ENCODE measurements at places on chromosomes 7 and 10.

GRCh38 chr7:68544851-68545250, 1053.4 kb upstream of the AUTS2 start:
- no peak for DNase-seq

- DNase-seq, result no peak
Observed at GRCh38 chr7:134548877-134549276, at the start of gene AKR1B15. TSS of gene AKR1B15 (plus strand) at chr7:134549110. CDS start at chr7:134564620, 15,510 bp downstream.

GRCh38 chr7:80957226-80957777, 38.5 kb upstream of the SEMA3C start:
- no peak for DNase-seq

- no peak for DNase-seq
Observed at GRCh38 chr7:28480595-28480994, 68.3 kb downstream of the CREB5 start.

DNA sequence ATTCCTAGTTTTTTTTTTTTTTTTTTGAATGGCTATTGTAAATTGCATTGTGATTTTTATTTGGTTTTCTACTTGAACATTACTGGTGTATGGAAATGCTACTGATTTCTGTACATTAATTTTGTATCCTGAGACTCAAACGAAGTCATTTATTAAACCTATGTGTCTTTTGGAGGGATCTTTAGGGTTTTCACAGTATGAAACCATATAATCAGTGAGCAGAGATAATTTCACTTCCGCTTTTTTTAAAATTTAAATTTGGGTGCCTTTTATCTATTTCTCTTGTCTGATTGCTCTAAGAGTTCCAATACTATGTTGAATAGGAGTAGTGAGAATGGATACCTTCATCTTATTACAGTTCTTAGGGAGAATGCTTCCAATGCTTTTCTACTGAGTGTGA, 102.7 kb downstream of the ZWINT start:
- no peak for DNase-seq

- no peak for DNase-seq
Observed at GRCh38 chr10:115883372-115883771, 389.6 kb downstream of the GFRA1 start.

DNA sequence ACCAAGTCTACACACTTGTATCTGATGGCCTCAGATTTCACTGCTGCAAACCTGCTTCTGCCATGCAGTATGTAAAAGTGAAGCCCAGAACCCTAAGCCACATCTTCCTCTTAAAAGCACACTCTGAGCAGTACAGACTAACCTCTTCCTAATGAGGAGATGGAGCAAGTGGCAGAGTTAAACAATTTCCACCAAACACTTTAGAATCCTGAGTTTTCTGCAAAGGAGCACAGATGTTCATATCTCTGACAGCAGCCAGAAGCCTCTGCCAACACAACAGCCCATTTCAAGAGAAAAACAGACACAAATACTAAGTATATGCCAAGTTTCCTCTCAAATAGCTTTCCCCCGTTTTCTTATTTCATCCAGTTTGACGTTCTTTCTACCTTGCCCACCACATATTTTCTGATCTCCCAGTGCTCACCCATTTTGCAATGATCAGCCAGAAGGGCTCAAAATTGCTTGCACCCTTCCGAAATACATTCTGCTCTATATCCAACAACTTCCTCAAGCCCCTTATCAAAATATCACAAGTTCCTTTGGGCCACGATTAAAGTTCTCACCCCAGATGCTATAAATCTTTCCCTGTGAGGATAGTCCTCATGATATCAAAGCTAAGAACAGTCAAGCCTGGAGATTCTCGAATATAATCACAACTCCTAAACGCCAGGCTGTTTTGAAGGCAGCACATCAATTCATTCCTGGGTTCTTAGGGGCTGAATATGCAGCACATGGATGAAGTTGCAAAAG, 27.5 kb downstream of the ELMO1 start:
- DNase-seq, result no peak

DNA sequence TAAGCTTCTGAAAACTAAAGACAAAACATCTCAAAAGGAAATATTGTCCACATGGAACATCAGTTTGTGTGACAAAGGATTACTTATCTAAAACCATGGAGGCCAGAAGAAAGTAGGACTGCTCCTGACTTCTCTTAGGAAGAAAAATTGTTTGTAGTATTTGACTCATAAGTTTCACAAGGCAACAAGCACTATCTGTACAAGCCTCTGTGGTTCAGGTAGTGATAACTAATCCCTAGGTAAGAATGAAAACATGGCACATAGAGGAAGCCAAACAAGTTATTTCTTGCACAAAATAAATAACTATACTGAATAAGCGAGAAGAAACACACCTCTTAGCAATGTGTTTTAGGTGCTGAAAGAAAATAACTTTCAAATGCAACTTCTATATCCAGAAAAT, 30.3 kb downstream of the TFPI2 start:
- no peak for DNase-seq

DNA sequence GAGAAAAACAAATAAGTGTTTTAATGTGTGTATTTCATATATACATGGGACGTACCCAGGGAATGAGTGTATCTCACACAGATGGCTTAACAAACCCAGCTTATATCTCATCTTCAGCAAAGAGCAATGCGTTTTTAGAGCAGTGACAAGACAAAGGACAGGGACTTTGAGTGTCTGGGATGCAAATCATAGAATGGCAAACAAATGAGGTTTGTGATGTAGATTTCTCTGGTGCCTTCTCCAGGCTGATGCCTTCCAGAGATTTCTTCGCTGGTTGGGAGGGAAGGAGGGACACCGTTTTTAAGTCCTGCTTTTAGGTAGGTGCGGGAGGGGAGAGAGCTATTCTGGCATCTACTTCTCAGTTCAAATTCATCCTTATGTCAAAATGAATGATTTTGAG, 16.6 kb downstream of the LANCL2 start:
- no peak for DNase-seq

GRCh38 chr7:42233171-42233570, 3.8 kb downstream of the GLI3 start:
- no peak for DNase-seq

GRCh38 chr10:92238586-92239098, 52.2 kb downstream of the CPEB3 start:
- DNase-seq, result no peak

GRCh38 chr10:18601321-18601720, 50.1 kb downstream of the NSUN6 start:
- no peak for DNase-seq

DNA sequence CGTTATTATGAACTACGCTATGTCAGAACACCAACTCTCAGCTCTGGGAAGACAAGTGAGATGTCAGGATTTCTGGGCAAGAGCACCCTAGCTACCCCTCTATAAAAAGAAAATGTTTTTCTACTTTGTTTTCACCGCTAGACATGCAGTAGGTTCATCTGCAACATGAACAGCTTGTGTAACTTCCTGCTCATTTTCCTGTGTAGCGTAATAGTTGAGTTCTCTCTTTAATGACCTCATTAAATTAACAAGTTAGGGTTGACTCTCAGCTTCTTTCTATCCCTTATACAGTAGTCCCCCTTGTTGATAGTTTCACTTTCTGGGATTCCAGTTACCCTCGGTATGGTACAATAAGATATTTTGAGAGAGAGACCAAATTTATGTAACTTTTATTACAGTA, 329.4 kb upstream of the ZNF32 start:
- no peak for DNase-seq

GRCh38 chr10:42911359-42911758, 128.8 kb downstream of the BMS1 start:
- DNase-seq, result no peak

- DNase-seq, result no peak
Observed at GRCh38 chr7:149586646-149587645, 89.3 kb upstream of the ZNF746 start.

DNA sequence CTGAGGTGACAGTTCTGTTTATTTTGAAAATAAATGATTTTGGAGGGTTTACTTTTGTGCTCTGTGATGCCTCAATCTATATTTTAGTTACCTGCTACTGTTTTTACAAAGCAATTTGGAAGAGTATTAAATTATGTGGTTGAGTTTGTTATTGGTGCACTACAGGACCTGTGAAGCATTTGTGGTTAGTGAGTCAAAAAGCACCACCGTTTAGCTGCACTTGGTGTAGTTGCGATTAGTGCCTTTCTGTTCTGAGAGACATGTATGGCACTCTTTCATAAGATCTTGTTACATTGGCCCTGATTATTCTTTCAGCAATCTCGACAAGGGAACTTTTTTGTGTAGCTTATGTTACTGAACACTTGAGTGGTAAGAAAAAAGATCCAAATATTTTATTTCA, 132.2 kb downstream of the BBS9 start:
- DNase-seq, result no peak

- DNase-seq, result no peak
Observed at GRCh38 chr10:31304291-31304970, 14.6 kb upstream of the ZEB1 start.

- DNase-seq, result no peak
Observed at GRCh38 chr7:32116436-32116835, 46.2 kb upstream of the PDE1C start.

DNA sequence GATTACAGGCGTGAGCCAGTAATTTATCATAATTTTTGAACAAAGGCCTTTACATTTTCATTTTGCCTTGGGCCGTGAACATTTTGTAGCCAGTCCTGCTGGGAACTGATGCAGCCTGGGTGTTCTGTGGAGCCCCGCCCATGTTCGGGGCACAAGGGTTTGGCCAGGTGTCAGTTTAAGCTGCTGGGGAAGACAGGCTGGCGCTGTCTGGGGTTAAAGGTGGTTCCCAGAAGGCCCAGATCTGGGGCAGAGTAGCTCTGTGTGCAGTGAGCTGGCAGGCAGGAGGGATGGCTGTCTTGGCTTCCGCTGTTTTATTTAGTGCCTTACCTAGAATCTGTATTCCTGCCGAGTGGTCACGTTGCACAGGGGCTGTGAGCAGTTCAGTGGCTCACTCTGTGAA, 50.2 kb downstream of the DOCK1 start:
- DNase-seq, result no peak

DNA sequence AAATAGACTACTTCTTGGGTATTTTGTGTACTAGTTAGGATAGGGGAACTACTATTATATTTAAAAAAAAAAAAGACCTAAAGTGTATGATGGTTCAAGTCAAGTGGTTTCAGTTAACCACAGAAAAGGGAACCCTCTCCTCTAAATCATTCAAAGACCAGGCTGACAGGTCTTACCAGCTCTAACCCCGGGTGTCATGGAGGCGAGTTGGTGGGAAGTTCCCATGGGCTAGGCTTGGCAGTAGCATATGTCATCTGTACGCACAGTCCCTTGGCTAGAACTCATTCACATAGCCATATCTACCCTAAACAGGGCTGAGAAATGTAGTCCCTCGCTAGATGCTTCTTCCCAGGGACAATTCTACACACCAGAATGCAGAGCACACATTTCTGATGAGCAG, 37.7 kb upstream of the KCNMA1 start:
- no peak for DNase-seq

GRCh38 chr7:131895541-131896164, 339.2 kb upstream of the PODXL start:
- DNase-seq, result no peak

DNA sequence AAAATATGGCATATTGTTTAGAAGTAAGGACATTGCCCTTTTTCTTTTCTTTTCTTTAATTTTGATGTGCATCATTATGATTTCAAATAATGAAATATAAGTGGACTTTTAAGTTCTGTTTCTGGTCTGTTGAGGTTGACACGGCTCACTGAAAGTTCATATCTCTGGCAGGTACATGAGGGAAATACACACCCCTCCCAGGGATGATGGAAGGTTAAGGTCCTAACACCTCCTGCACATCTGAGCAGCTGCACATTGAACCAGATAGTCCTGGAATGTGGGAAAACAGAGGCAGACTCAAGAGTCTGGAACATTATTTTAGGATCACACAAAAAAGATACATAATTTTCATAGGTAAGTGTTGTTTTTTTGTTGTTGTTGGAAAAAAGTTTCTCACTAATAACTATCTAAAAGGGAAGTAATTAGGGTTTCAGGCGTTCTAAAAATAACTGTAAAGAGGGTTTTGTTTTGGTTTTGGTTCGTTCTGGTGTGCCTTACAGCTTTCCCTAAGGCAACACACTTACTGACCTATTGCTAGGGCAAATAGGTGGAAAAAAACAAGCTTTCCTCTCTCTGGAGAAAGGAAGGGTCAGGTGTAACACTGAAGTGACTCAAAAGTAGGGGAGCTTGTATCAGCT, 201.2 kb upstream of the PRKCQ start:
- no peak for DNase-seq

DNA sequence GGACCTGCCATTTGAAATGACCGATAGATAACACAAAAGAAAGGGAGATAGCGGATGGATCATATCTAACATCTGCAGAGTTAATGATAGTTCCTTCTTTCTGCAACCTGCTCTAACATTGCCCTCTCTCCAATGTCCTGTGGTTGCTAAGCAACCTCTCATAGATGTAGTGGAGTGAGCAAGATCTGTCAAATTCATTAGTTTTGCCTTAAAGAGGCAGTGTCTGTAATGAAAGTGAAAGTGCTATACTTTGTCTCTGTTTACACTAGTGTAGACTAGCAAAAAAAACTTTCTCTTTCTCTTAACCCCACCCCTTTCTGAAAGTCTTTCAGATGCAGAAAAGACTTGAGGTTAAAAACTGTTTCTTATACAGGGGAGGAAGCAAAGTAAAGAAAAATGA, 1196.9 kb downstream of the SORCS3 start:
- DNase-seq, result no peak

- DNase-seq, result no peak
Observed at GRCh38 chr7:158310924-158311666, 276.5 kb downstream of the PTPRN2 start.

- peak; percentile 44 for DNase-seq
Observed at GRCh38 chr10:133379152-133379800, at the start of gene PAOX. TSS of gene PAOX (plus strand) at chr10:133379262. CDS start at chr10:133379317, 55 bp downstream.

DNA sequence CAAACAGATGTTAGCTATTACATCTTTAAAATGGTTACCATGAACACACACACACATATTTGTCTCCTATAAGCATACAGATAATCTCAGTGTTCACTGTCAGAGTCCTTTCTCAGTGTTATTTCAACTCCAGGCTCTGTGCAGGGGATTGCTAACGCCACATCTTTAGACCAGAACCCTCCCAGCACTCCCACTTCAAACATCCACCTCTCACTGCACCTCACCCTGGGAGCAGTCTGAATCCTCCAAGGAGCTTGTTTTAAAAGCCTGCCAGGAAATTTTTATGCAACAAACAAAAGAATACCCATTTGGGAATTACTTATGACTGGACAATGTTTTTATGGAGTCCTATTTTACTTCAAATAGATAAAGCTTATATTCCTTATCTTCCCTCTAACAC, 107.4 kb downstream of the PARD3 start:
- no peak for DNase-seq

DNA sequence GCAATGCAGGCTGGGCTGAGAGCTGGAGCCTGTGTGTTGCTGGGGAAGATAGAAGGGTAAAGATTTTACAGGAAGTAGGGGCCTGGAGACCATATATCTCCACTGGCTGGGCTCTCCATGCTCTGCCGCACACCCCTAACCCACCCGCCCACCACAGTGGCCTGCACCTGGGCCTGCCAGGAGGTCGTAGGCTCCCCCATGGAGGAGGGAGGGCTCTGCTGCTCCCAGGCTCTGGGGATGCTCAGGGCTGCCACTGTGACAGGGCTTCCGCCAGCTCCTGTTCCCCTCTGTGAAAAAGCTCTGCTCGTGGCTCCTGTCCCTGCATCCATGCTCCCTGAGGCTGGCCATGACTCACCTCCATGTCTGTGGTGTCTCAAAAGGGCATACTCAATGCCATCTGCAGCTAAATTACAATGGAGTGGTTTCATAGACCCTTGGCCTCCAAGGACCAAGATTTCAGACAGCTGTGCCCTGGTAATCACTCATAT, 106.0 kb downstream of the CXCL12 start:
- DNase-seq, result no peak

Measured in activated gamma-delta T cell (primary cell).